Activated CD4-positive, CD25-positive, alpha-beta regulatory T cell treated with anti-CD3 and anti-CD28 coated beads, Interleukin-2, amount 50 U/mL, for 24 hours (primary cell): ENCODE measurements at places on chromosomes 7 and 10.

- no peak for ATAC-seq
Observed at GRCh38 chr7:129728875-129729467, 117.5 kb downstream of the NRF1 start.

- no peak for ATAC-seq
Observed at GRCh38 chr7:13028825-13029099, 341.3 kb downstream of the ARL4A start.

- ATAC-seq, result no peak
Observed at GRCh38 chr10:2734603-2735002, 332.7 kb upstream of the PFKP start.

GRCh38 chr7:137878333-137878961 is 31.7 kb upstream of the DGKI start:
- ATAC-seq, result no peak

GRCh38 chr7:95886501-95887090 is 114.2 kb downstream of the DYNC1I1 start:
- ATAC-seq, result no peak

DNA sequence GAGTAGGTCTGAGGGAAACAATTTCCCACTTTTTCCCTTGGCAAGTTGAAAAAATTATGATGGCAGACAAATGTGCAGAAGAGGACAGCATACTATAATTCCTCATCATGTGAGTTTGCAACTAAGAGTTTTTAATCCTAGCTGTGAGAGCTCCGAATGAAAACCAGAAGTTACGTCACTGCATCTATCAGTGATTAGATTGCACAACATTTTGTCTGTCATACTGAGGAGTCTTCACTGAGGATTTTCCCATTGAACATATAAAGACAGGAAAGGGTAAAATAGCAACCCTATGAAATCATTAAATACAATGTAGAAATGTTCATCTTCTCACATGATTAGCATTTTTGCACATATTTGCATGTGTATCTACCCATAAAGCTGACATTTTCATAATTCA is 45.8 kb downstream of the ZNF736 start:
- ATAC-seq, result no peak

- ATAC-seq, result no peak
Observed at GRCh38 chr7:43645699-43646226, 62.9 kb downstream of the STK17A start.

DNA sequence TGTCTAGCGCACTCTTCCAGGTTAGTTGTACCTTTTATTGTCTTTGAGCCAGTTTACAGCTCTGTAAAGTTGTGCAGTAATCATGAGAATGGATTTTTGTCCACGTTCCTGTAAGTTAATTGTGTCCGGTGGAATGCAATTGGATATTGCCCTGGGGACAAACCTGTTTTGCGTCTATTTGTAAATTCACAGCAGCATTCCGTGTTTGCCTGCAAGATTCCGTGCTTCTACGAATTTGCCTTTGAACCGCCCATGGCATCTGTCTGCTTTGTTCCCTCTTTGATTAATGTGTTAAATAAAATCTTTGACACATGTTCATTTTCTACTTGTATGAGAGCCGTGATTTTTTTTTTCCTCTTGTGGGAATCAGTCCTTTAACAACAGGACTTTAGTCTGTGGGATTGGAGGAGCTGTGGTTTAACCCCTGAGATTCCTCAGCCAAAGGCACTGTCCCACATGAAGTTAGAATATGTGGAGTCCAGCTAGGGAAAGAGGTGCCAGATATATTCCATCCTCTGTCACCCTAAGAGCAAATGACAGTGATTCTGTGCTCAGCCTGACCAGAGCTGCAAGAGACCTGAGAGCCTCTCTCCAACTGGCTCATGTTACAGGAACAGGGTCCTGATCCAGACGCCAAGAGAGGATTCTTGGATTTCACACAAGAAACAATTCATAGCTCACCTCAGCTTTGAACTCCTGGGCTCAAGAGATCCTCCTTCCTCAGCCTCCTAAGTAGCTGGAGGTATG is 126.3 kb downstream of the COL26A1 start:
- ATAC-seq, result no peak

DNA sequence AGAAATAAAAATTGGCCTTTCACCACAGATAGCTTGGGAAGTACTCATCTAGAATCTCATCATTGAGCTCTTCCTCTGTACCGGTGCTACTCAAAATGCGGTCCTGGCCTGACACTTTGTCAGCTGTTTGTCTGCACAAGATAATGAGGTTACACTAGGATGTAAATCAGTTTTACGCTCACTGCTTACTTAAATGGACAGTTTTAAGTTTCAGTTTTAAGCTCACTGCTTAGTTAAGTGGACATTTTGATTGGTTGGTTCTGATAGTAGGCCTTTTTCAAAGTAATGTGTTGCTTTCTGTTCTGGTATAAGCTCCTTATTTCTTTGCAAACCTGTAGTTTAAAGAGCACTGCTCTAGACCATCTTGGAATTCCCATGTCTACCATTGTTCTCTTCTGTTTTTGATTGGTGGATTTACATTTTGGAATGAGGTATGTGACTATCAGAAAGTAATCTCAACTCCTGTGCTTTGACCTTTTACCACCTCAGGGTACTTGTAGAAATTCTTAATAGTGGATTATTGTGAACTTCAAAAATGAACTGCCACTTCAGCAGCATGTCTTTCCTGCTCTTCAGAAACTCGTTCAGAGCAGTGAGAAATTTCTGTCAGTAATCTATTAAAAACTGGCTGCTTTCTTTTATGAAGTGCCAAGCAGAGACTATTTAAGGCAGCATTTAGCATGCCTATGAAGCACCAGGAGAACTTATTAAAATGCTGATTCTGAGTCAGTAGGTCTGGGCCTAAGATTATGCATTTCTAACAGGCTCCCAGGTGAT is 55.0 kb downstream of the C1GALT1 start:
- no peak for ATAC-seq

GRCh38 chr10:132460071-132460470 is 63.1 kb downstream of the PWWP2B start:
- ATAC-seq, result no peak

DNA sequence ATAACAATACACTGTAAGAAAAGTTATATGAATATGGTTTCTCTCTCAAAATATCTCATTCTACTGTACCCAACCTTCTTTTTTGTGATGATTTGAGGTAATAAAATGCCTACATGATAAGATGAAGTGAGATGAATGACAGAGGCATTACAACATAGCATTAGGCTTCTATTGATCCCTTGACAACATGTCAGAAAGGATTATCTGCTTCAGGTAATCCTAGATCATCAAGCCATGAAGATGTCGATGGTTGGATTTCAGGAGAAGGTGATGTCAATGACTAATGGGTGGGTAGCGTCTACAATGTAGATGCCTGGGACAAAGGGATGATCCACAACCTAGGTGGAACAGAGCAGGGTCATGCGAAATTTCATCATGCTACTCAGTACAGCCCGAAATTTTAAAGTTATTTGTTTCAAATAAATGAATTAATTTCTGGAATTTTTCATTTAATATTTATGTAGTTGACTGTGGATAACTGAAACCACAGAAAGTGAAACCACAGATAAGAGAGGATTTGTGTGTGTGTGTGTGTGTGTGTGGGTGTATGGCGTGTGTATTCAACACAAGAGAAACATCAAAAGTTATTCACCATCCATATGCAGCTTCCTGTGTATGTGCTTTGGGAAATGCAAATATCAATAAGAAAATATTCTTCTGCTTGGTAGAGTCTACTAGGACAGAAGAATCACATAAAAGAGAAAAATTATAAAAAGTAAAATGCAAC is 77.0 kb downstream of the MAGI2 start:
- ATAC-seq, result no peak

DNA sequence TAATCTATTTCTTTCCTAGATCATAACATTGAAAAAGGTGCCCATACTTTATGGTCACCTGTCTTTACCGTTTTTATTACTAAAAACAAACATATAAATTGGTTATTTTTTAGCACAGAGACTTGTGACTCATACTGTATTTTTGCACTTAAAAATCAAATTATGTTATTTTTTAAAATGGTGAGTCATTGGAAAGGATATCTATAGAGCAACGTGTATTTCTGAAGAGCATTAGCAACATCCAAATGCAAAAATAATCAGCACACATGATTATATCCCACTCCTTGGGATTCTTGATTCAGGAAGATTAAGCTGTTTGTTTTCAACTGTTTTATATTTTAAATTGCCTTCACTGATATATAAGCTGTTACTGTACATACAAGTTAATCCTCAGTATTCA is 40.7 kb upstream of the FMC1 start:
- ATAC-seq, result no peak

- no peak for ATAC-seq
Observed at GRCh38 chr10:112614072-112614471, 167.1 kb downstream of the VTI1A start.

DNA sequence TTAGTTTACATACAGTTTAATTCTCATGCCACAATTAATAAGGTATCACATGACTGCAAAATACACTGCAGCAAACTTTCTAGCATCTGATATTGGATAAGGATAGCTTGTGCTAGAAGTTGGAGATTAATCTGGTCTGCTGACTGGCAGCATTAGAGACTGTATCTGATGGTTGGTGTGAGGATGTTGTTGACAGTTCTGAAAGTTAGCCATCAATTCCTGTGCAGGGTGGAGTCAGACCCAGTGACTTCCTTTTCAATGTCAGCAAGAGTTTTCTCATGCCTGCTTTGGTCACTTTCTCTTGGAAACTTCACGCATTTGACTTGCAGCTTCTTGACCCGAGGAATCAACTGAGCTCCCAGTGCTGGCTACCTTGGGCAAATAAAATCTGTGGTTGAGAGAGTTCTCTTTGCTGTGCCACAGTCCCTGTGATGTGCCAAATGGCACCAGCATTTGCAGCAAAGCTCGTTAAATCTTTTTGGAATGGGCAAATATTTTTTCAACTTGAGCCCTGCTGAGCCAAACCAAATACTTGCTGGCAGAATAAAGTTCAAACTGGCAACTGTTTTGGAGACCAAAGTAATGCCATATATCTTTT is 233.0 kb downstream of the TRIL start:
- ATAC-seq, result no peak

GRCh38 chr7:925601-926000 is 28.9 kb downstream of the ADAP1 start:
- no peak for ATAC-seq

- no peak for ATAC-seq
Observed at GRCh38 chr7:5501465-5501864, 77.8 kb upstream of the TNRC18 start.

DNA sequence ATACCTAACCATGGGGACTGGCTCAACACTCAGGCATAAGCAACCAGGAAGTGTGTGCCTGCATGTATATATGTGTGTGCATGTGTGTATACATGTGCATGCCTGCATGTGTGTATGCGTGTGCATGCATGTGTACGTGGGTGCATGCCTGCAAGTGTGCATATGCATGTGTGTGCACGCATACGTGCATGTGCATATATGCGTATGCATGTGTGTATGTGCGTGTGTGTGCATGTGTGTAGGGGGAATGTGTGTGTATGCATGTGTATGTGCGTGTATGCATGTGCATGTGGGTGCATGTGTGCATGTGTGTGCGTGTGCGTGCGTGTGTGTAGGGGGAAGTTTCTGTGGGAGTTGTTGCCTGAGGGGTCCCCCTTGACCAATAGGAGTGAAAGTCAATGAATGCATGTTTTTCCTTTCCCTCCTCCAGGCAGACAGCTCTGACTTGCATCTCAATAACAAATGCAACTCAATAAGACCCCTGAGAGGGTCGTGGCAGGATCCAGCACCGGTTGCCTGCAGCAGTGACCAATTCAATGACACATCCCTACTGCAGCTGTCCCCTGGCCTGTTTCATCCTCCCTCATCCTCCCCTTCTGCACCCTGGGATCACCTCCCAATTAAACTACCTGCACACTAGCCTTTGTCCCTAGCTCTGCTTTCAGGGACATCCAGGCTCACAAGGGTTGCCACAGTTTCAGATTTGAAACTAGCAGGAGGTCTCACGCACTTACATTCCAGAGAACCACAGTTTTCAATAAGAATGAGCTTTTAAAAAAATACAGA is 27.0 kb upstream of the FZD8 start:
- ATAC-seq, result no peak

- no peak for ATAC-seq
Observed at GRCh38 chr7:45188736-45189135, 31.1 kb downstream of the RAMP3 start.

- no peak for ATAC-seq
Observed at GRCh38 chr7:66929165-66929564, 8.1 kb downstream of the TMEM248 start.

GRCh38 chr10:753530-753929 is 64.1 kb upstream of the DIP2C start:
- ATAC-seq, result no peak

- ATAC-seq, result peak; percentile 43
Observed at GRCh38 chr7:157113607-157114006, 25.1 kb upstream of the UBE3C start.

DNA sequence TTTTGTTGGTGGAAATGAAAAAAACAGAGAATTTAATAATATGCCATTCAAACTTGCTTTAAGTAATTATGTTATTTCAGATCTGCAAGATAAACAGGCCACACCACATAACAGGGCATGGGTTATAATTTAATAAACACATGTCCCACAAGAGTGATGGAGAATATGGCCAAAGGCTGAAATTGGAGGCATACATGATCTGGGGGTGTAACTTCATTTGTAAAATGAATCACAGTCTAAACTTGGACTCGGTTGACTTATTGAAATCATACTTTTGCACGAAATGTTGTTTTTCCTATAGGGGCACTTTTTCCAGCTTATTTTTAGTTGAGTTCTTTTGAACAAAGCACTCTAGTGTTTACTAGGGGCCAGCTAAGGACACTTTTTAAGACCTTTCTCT is 151.6 kb downstream of the TMEM26 start:
- no peak for ATAC-seq

- no peak for ATAC-seq
Observed at GRCh38 chr7:142872106-142872675, 13.4 kb downstream of the TRPV6 start.

DNA sequence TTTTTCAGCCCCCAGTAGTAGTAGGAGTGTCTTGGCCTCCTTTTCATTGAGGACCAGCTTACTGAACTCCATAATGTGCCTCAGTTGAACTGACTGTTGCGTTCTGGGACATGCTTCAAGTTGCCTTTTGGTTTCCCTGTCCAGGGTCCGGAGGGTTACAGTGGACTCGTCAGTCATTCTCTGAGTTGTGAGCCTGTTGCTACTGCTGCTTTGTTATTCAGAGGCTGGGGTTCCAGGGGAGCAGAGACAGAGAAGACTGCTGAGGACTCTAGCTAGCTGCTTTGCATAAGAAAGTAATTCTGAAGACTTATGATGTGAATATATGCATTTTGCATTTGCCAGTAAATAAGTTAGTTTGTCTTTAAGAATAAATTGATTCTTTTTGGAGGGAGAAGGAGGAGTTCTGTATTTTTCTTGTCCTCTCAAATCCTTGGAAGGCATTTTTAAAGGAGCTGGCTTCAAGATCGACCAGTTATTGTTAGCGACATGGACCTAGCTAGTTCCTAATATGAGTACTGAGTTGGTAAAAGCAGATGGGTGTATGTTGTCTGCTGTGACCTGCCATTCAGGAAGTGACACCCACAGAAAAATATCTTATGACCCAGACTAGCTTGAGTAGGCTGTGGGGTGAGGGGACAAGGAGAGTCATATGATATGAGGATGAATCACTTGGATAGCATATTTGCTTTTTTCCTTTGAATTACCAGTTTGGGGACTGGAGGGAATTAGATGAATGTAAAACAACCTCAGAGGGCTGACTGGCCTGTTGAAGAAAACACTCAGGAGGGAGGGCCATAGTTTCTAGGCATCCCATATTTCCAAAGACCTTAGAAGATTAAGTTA is 8.3 kb downstream of the PI4K2A start:
- ATAC-seq, result peak; percentile 100
